ENCODE measurements at places on chromosomes 12 and 14.
A peak's percentile ranks its signal among the peaks of the same experiment; 100 is the strongest.

DNA sequence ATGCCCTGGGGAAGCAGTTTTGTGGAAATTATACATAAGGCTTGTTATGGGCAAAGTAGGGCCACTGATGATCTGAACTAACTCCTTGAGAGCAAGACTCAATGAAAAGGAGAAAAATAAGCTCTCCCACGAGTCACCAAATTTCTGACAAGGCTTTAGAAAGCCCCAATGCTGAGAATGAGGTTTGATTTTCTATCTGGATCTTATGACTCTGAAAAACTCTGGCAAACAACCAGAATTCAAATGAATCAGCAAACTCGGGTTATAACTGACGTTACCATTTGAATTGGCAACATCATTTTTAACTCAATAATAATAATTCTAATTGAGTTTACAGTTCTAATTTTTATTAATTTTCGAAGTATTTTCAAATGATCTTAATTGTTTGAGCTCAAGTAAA lies 79.1 kb downstream of the KCNK10 start:
- no peak for DNase-seq

GRCh38 chr14:49512147-49512551 lies 74.0 kb downstream of the RPS29 start:
- DNase-seq = no peak

- no peak for DNase-seq
These were observed 9.9 kb downstream of the BCL7A start for GRCh38 chr12:122031342-122032216.

DNA sequence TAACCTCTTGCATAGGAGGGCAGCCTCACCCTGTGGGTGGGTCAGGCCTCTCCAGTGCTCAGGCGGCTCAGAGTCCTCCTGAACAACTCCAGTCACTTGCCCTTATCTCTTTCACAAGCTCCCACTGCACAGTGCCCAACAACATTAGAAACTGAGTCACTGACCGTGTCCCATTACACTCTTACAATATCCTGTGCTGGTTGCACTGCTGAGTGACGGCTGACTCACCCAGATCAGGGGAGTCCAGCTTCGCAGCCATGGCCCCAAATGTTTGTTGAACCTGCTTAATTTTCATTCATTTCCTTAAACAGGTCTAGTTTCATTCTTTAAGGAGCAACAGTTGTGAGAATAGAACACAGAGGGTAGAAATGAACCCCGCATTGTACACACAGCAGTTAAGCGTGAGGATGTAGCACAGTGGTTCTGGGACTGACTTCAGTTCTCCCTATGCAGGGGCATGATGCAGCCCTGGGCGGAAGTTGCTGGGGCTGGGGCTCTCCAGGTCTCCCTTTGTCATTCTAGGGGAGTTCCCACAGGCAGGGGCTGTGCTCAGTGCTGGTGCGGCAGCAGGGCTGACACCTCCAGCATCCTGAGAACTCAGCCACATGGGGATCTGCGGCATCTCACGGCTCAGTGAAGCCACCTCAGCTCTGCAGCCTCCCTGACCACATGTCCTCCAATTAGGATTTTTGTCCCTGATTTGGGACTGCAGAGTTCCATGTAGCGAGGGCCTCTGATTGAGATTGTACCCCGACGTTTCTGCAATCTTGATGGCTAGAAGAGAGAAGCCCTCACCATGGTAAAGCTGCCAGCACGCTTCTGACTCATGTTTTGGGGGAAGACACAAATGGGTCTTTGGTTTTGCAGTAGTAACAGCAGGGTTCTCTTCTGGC lies 16.1 kb downstream of the GPR68 start:
- DNase-seq = peak; percentile 68

GRCh38 chr12:106696681-106697417 lies 77.6 kb upstream of the RIC8B start:
- no peak for DNase-seq

DNA sequence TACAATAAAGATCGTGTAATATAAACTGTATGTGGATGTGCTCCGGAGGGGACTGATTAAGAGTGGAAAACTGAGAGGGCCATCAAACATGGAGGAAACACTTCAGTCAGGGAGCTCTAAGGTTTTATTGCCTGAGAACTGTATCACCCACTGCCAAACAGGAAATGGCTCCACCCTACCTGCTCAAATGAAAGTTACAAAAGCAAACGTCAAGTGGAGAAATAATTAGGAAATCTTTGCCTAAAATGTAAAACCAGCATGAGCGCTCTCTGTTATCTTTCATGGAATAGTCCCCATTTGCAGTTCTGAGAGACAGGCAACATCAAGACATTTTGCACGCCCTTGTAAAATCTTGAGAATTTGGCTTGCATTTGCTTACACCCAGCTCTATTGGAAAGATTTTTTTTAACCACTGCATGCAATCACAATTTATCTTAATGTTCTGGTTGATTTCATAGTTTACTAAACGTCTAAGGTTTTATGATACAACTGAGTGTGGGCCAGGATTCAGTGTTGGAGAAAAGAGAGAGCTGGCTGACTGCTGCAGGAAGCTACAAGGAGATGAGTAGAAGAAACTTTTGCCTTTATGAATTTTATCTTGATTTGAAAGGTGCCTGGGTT lies 344.0 kb upstream of the PRICKLE1 start:
- DNase-seq = no peak

GRCh38 chr14:58353516-58354299 lies 42.0 kb upstream of the TOMM20L start:
- no peak for DNase-seq
